Renal cortical epithelial cell (primary cell): ENCODE measurements at places on chromosomes 2 and 18. TPM values are rescaled to one million over a fixed set of nuclear protein-coding genes. Genes with fewer than 3 reads are reported as not detected.
A peak's percentile ranks its signal among the peaks of the same experiment; 100 is the strongest.

- DNase-seq = no peak
Measured at GRCh38 chr2:10688921-10689807, 611 bp downstream of the NOL10 start.

- DNase-seq = no peak
Measured at GRCh38 chr2:238653431-238654109, 194.3 kb upstream of the TWIST2 start.

Gene PSMA8
- not detected in 2 replicates for total RNA-seq

Gene SETBP1
- total RNA-seq = 2.1 and 17.9 TPM in 2 replicates

Gene TUBB6
- total RNA-seq = 224 and 821 TPM in 2 replicates

- DNase-seq = peak; percentile 59
Measured at GRCh38 chr2:147331790-147332419, 512.9 kb upstream of the ACVR2A start.

- DNase-seq = no peak
Measured at GRCh38 chr2:5319493-5319892, 372.7 kb upstream of the SOX11 start.

- DNase-seq = peak; percentile 35
Measured at GRCh38 chr2:30359644-30360167, 87.3 kb upstream of the LCLAT1 start.

GRCh38 chr2:234463626-234464290 lies 33.1 kb downstream of the ARL4C start:
- DNase-seq = no peak

GRCh38 chr2:210577263-210578071 lies 21.1 kb downstream of the CPS1 start:
- DNase-seq = peak; percentile 71

DNA sequence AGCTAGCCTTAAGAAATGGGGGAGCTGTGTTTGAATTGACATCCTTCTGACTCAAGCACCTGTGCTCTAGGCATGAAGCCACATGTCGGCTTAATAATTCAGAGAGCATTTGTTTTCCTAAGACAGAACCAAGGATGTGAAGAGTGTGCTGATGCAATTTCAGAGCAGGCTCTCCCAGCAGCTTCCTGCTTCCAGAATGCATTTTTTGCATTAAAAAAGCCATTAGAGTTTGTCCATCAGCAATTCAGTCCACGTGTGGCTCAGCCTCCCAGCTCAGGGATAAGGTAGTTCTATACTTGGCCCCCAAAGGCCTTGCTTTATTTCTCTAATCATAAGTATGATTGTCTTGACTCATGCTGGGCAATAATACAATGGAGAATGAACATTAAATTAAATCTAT lies 37.7 kb downstream of the DOCK10 start:
- DNase-seq = peak; percentile 89

- no peak for DNase-seq
Measured at GRCh38 chr2:29106256-29106655, 9.0 kb upstream of the CLIP4 start.

- peak; percentile 62 for DNase-seq
Measured at GRCh38 chr2:184425083-184425482, 173.2 kb upstream of the ZNF804A start.

DNA sequence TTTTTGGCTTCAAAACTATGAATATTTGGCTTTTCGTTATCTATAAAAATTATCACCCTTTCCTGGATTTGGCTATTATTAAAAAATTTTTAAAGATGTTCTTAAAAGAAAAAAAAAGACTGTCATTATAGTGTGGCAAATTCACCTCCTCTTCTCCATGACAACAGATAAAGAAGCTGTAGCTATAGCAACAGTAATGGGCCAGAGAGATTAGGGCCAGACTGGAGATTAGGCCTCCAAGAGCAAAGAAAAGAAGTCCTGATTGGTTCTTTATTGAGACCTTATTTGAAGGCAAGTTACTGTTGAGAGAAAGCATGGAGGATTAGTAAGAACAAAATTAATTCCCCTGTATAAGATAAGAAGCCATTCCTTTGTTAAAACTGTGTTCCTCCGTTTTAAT lies 812.5 kb downstream of the DCC start:
- no peak for DNase-seq

DNA sequence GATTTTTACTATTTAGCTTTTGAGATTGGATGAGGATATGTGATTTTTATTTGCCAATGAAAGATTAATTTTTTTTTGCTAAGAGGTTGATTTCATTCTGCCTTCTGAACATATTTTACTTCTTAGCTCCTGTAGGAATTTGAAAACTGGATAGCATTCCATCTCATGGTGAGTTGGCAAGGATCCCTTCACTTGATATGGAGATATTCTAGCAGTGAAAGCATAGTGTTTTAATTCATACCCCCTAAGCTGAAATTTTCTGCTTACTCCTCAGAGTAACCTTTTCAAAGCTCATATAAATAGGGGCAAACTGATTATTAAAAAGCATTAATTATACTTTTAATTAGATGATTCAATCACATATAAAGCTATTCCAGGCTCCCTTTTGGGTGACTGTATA lies 61.0 kb upstream of the KCNJ3 start:
- no peak for DNase-seq

GRCh38 chr18:66601649-66602048 lies 2.2 kb downstream of the CDH19 start:
- DNase-seq = no peak

DNA sequence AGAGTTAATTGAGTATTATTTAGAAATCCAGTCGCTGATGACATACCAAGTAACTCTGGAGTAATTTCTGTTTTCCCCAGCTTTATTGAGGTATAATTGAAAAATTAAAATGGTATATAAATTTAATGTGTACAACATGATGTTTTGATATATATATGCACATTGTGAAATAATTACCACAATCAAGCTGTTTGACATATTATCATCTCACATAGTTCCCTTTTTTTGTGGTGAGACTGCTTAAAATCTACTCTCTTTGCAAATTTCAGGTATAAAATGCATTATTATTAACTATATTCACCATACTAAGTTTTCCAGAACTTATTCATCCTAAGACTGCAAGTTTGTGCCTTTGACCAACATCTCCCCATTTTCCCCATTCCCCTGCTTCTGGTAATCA lies 25.0 kb upstream of the SPAG16 start:
- no peak for DNase-seq

- peak; percentile 45 for DNase-seq
Measured at GRCh38 chr2:112204411-112204810, 50.4 kb downstream of the ZC3H8 start.

Gene ACMSD
- total RNA-seq = 3.3 and 21.7 TPM in 2 replicates

DNA sequence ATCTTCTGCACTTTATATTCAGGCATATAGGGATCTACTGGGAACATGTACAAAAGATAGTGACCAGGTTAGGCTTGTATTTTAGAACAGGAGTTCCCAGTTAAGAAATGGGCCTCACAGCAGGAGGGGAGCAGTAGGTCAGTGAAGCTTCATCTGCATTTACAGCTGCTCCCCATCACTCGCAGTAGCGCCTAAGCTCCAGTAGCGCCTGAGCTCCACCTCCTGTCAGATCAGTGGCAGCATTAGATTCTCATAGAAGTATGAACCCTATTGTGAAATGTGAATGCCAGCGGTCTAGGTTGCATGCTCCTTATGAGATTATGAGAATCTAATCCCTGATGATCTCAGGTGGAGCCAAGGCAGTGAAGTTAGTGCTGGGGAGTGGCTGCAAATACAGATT lies 224.4 kb upstream of the CYRIA start:
- DNase-seq = no peak

DNA sequence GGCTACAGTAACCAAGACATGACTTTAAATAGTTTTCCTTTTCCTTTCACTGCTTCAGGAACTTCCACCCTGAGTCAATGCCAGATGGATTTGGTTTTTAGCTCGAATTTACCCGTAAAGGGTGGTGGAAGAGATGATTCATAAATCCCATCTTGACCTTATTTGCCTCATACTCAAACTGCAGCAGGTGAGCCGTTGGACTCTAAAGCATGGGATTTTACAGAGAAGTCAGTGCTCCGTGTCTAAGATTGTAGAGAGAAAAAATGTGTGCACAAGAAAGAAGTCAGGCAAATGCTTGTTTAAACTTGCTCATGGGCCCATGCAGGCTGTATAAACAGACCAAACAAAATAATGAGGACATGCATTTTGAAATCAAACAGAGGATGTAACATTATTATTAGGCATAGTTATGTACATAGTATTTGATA lies 369.7 kb upstream of the TRIB2 start:
- no peak for DNase-seq

- DNase-seq = no peak
Measured at GRCh38 chr2:160647967-160648685, 154.5 kb upstream of the RBMS1 start.

- no peak for DNase-seq
Measured at GRCh38 chr2:42046819-42047487, 868 bp upstream of the PKDCC start.
